Transverse colon (tissue), 4 donors: ENCODE measurements at places on chromosomes 16 and 17.

- no peak for DNase-seq
Measured at GRCh38 chr16:89434490-89434889, 55.9 kb downstream of the ANKRD11 start.

GRCh38 chr17:63639125-63639524 is 16.9 kb downstream of the MAP3K3 start:
- no peak for DNase-seq

- DNase-seq: no peak
Measured at GRCh38 chr16:54244061-54244886, 42.3 kb downstream of the IRX3 start.

DNA sequence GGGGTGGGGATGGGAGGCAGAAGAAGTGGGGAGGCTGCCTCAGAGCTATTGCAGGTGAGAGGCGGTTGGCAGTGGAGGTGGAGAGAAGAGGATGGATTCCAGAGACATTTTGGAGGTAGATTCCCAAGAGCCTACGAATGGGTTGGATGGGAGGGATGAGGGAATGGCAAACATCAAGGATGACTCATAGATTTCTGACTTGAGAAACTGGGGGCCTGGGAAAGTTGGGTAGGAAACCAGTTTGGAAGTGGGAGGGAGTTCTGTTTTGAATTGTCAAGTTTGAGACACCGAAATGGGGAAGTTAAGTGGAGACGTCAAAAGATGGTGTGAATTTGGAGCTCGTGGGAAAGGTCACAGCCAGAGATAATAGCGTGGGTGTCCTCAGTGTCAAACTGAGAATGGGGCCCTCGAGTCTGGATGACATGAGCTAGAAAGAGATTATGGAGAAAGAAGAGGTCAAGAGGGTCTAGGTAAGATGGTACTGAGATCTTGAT is 6.2 kb upstream of the CYLD start:
- DNase-seq: no peak

GRCh38 chr16:73432850-73433730 is 385.2 kb upstream of the ZFHX3 start:
- no peak for DNase-seq

DNA sequence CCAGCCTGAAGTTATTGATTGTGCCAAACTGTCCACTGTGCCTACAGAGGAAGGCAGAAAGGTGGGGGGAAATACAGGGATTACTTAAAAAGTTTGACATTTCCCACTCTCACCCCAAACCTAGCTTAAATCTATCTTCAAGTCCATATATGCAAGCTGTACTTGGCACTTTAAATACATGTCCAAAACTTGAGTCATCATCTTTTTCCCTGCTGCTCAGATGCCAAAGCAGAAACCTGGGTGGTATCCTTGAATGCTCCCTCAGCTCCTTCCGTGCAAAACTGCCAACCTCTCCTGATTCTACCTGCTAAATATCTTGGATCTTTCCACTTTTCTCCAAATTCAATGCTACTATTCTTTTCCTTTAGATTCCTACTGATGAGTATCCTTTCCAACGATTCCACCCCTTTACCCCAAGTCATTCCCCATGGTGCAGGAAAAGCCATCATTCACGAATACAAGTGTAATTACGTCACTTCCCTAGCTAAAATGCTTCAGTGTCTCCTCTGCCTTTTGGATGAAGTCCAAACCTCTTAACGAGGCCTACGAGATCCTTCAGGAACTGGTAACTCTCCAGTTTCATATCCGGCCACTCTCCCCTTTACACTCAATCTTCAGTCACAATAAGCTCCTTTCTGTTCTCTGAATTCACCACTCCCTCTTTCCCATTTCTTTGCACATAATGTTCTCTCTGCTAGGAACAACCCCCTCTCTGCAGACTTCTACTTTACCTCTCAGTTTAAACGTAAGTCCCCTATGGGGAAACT is 9.3 kb downstream of the BECN1 start:
- DNase-seq: no peak

DNA sequence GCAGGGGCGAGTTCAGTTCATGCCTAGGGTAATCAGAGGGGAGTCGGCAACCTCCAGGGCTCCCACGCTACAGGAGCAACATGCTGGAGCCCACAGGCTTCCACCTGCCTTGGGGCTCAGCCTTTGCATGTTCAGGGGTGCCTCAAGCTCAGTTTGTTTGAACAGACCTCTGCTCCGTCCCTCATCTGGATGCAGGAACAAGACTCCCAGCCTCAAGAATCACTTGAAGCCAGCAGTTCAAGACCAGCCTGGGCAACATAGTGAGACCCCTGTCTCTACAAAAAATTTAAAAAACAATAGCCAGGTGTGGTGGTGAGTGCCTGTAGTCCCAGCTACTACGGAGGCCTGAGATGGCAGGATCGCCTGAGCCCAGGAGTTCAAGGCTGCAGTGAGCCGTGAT is 4.9 kb upstream of the HSD11B2 start:
- no peak for DNase-seq

DNA sequence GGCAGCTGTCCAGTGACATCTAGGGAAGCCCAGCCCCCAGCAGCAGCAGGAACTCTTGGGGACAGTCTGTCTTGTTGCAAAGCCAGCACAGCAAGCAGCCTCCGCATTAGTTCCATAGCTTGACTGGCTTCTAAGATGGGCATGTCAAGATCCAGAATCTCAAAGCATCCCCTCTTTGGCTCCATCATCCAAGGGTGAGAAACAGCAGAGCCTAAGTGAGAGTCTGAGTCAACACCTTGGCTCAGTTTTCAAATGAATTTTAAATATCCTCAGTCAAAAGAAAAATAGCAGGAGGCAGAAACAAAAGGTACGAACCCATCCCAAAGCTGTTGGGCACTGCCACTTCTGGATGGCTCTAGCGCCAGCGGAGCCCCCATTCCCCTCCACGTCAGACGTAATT is 2.2 kb downstream of the CLDN9 start:
- no peak for DNase-seq

GRCh38 chr17:49549691-49550678 is 25.7 kb upstream of the NXPH3 start:
- DNase-seq: no peak

DNA sequence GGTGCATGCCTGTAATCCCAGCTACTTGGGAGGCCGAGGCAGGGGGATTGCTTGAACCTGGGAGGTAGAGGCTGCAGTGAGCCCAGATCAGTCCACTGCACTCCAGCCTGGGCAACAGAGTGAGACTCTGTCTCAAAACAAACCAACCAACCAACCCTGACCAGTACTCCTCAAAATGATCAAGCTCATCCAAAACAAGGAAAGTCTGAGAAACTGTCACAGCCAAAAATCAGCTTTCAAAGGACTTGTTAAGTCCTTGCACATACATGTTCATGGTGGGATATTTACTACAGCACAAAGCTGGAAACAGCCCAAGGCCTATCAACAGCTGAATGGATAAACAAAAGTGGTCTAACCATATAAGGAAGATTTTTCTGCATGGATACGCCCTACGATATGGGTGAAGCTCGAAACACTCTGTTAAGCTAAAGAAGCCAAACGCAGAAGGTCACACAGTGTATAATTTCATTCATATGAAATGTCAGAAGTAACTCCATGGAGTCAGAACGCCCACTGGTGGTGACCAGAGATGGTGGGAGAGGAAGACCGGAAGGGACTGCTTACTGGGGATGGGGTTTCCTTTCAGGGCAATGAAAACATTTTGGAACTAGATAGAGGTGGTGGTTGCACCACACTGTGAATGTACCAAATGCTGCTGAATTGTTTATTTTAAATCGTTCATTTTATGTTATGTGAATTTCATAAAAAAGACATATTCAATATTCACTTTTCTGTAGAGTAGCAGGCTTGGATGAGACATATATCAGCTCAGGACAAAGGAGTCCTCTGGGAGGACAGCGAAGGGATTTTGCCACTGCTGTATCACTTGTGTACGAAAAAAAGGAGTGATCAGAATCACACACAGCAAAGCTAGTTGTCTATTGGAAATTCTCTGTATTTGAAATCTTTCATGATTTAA is 17.7 kb downstream of the CCL17 start:
- peak; percentile 62 for DNase-seq

DNA sequence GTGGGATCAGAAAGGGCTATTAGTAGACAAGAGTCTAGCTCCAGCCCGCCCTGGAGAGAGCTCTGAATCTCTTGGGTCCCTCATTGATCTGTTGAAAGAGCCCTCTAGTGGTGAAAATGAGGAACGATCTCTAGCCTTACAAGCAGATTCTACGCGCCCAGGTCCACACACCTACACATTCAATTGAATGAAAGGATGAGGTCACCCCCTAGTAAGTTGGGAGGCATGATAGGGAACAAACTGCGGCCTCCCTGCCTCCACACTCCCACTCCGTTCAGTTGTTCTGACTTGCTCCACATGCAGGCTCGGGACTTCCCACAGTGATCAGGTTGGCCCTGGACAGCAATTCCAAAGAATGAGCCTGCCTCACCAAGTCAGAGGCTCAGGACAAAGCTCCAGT is 2.9 kb upstream of the CACNG3 start:
- peak; percentile 10 for DNase-seq
